ENCODE measurements at places on chromosomes 4 and X.

GRCh38 chr4:55018978-55019377 is 106.4 kb downstream of the KDR start:
- DNase-seq, result no peak

- DNase-seq, result no peak
These were observed 102.5 kb downstream of the FNIP2 start for GRCh38 chr4:158871335-158871724.

DNA sequence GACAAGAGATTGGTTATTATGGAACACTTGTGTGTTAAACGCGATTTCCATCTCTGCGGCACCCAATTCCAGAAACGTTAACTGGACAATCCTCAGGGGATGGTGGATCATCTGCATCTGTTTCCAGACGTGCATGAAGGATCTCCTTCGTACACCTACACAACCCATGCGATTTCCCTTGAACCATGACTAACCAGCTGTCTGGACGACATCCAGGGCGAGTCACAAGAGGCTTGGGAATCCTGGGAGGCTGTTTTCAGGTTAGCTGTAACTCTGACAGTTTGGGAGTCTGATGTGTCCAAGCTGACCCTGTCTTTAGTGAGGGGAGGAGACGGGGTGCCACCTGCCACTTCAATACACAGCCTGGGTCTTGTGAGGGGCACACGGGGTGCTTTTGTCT is 84.5 kb downstream of the GATB start:
- DNase-seq, result no peak

DNA sequence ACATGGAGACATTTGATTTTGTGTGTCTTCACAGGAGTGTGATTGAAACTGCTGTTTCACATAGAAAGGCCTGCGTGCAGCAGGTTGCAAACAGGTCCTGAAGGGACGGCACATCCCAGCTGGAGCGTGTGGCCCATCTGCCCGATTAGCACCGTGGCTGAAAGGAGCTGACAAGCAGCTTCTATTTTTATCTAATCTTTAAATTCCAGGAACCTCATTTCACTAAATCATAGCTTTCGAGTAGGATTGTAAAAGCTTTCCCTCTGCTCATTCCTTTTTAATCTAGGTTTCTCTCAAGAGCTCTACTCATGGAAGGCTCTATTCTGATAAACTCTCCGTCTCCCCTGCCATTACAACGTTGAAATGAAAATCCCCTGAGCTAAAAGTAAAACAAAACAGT is 106.8 kb downstream of the FSTL5 start:
- no peak for DNase-seq

Measured in stimulated activated CD4-positive, alpha-beta T cell treated with anti-CD3 and anti-CD28 coated beads, Interleukin-1b, Interleukin-23, amount 100 ng/mL, for 24 hours (primary cell).